Fibroblast of skin of abdomen (primary cell): ENCODE measurements at places on chromosomes 4 and X.
A peak's percentile ranks its signal among the peaks of the same experiment; 100 is the strongest.

DNA sequence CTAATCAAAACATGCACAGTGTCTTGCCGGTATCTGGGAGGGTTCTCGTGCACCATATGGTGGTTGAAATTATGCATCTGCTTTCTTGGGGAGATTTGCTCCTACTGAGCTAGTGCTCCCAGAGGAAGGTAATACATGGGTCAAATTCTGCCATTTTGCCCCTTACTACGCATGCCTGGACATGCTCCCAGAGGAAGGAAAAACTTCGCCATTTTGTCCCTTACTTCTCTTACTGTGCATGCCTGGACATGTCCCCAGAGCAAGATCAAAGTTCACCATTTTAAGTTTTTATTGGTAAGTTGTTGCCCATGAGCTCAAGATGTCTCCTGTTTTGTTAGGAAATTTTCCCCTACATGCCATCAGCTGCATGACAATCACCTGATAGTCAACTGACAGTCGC, 252.1 kb upstream of the KLHL4 start:
- no peak for DNase-seq

DNA sequence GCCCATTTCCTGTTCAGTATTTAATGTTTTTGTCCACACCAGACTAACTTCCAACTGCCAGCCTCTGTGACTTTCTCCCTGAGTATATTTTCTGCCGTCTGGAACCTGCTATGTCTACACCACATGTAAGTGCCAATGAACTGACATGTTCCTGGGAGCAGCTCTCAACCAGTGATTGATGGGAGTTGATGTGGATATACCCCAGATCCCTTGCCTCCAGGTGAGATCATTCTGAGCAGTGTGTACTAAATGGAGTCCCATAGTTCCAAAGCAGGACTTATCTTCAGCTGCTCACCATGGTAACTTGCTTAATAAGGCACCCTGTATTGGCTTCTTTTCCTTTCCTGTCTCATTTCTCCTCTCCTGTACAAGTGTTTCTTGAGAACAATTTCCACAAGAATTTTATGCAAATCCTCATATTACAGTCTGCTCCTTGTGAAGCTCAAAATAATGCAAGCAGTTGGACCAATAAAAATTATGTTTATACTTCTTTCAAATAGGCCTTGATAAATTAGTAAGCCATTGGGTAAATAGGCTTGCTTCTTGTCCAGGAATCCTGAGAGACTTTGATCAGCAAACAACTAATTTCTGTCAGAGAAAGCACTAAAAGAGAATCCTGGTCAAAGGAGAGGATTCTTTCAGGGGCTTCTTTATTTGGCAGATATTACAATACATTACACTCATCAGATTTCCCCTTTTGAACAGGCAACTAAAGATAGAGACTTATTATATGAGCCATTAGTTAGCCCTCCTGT, 911.7 kb upstream of the NDST4 start:
- DNase-seq, result no peak

GRCh38 chr4:6926681-6927478, 17.3 kb downstream of the TBC1D14 start:
- DNase-seq, result no peak

DNA sequence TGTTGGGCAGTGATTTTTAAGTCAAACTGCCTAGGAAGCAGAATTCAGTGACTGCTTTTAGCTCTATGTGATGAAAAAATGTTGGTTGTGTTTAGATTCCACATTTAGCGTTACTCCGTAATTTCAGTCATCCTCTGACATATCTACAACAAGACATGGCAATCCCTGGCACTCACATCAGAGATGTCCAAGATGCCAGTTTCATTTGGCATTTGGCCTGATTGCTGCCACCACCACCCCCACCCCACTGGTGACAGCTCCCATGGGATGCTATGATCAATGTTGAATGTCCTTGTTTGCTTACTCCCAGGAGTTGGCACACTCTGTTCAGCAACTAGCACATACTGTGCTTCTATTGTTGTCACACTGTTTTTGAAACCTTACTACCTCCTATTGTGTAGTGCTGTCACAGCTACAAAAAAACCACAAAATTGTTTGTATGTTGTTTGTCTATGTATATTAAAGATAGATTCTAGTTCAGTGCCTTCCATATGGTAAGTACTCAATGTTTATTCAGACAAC, 101.4 kb downstream of the AWAT2 start:
- DNase-seq, result no peak

GRCh38 chrX:21721195-21721594, 36.7 kb downstream of the SMPX start:
- peak; percentile 53 for DNase-seq

GRCh38 chr4:125728568-125728967, 413.8 kb downstream of the FAT4 start:
- DNase-seq, result peak; percentile 85

GRCh38 chr4:146335763-146336409, 121.5 kb downstream of the REELD1 start:
- DNase-seq, result no peak

DNA sequence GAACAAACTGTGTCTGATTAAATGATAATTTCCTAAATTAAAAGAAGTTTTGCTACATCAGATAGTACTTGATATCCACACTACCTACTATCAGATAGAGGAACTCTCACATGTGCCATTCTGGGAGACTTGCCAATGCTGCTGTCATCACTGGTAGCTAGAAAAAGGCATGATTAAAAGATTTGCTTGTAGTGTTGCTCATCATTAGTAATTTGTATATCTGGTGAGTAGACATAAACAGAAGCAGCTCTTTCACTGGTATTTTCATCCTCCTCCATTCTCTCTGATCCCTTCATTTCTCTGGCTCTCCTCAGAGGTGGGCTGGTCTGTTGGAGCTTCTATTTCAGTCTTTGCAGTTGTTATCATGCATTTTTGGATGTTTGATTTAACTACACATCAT, 56.0 kb downstream of the SPRY1 start:
- DNase-seq, result peak; percentile 87

DNA sequence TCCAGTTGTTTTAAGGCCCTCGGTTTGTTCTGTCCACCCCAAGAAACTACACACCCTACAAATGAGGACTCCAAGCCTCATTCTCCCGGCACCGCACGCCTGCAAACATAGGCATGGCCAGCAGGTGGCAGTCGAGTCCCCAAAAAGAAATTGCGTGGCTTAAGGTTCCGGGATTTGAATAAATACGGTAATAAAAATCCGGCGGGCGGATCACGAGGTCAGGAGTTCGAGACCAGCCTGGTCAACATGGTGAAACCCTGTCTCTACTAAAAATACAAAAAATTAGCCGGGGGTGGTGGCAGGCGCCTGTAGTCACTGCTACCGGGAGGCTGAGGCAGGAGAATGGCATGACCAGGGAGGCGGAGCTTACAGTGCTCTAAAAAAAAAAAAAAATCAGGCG, 21.8 kb upstream of the CSF2RA start:
- peak; percentile 51 for DNase-seq

DNA sequence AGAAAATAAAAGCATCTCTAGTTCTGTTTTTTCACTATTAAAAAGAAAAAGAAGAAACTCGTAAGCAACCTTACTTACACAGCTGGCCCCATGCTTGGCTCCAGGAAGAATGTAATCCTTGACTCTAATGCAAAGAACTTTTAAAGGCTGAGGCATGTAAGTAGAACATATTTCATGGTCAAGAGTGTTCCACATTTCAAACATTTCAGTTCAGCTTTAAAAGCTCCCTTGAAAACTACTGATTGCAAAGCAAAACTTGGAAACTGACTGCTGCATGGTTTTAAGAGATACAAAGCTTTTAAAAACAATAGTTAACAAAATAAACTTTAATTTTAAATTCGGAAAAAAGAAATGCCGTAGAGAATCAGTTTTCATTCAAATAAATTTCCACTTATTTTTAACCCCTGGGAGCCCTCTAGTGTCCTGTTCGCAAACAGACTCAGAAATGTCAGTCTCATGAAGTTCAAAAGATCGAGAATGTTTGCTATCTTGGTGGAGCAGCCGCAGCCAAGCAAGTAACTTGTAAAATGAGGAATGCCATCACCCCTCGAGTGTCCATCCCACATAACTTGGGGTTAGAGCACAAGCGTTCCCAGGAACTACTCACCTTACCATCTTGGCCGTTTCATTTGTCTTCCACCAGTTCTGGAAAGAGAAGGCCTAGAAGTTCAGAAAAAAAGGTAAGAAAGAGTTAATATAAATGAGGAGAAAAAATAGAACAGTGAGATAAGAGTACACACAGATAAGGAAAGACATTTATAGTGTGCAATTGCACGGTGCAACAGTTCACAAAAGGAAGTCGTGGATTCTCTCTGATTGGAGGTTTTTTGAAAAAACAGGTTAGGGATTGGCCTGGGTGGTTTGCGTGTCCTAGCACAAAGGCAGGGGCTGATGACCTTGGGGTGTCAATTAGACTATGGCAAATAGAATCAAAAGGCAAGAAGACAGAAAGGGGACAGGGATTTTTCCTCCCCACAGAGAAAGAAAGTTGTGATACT, at the start of gene GASK1B:
TSS of gene GASK1B (minus strand) at position 765 of the 998 bp plus-strand sequence. CDS start 1,650 bp downstream, outside the sequence.
- peak; percentile 64 for DNase-seq

DNA sequence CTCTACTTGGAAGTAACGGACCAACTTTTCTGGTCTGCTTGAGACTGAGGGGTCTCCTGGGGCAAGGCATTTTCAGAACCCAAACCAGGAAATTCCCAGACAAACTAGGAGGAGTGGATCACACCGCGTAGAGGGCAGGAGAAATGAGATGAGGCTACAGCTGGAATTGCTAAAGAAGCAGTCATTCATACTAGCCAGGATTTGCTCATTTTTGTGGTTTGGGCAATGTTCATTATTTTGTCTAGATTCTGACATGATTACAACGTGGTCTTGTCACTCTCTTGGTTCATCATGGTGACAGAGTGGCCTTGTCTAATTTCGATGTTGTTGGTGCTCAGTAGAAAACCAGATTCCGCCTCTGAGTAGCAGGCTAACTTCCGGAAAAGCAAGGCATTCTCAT, 63.2 kb downstream of the BANK1 start:
- DNase-seq, result peak; percentile 66

DNA sequence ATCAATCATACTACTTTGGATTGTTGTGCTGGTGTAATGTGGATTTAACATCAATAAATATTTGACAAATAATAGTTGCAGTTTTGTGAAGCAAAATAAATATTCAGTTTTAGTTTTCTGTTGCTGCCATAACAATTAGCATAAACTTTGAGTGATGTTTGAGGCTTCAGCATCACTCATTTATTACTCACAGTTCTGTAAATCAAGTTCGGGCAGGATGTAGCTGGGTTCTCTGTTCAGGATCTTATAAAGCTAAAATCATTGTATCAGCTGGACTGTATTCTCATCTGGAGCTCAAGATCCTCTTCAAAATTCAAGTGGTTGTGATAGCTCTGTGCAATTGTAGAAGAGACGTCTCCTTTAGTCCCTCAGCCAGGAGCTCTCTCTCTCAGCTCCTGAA, 81.7 kb downstream of the CBR4 start:
- no peak for DNase-seq
